Activated naive CD8-positive, alpha-beta T cell treated with anti-CD3 and anti-CD28 coated beads for 36 hours (primary cell): ENCODE measurements at places on chromosomes 16 and 17.

- no peak overlapping the region for H3K27ac ChIP-seq
- H3K27me3 ChIP-seq = no peaks in the 10 kb centered on the region
- H3K4me1 ChIP-seq = no peaks in the 10 kb centered on the region
- no peak overlapping the region for H3K4me3 ChIP-seq
Measured at GRCh38 chr17:55296699-55297098, 31.9 kb downstream of the HLF start.

- peaks cover 5% of the 10 kb centered on the region for H3K4me1 ChIP-seq
- peaks cover 5% of the 10 kb centered on the region for H3K27me3 ChIP-seq
- no peaks in the 10 kb centered on the region for H3K36me3 ChIP-seq
- H3K27ac ChIP-seq = no peak overlapping the region
- no peak overlapping the region for H3K4me3 ChIP-seq
Measured at GRCh38 chr17:65294181-65294719, 157.1 kb downstream of the RGS9 start.

DNA sequence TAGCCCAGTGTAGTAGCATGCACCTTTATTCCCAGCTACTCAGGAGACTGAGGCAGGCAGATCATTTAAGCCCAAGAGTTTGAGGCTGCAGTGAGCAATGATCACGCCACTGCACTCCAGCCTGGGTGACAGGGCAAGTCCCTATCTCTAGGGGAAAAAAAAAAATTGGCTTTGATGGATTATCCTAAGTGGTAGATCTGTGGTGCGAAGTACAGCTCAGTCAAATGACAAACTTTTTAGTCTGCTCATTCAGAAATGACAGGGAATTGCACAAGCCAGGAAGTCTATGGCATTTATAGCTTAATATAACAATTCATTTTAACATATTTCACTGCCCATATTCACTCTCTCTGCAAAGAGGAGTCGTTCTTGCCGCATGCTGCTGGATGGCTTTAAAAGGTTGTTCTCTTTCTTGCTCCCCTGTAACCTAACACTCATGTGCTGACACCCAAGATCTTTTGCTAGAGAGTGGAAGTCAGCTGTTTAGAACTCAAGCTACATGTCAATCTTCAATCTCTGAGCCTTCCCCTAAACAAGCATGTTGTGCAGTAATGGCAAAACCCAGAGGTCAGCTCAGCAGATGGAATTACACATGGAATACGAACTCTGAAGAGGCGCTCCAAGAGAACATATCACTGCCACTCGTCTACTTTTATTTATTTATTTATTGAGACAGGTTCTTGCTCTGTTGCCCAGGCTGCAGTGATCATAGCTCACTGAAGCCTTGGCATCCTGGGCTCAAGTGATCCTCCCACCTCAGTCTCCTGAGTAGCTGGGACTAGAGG is 32.8 kb downstream of the RNF157 start:
- H3K4me3 ChIP-seq = no peak overlapping the region
- H3K4me1 ChIP-seq = peaks cover 41% of the 10 kb centered on the region
- DNase-seq = no peak
- peak overlapping the region; percentile 26 for H3K27ac ChIP-seq
- H3K36me3 ChIP-seq = peaks cover 46% of the 10 kb centered on the region

GRCh38 chr17:5200360-5200759 is 8.7 kb upstream of the ZNF594 start:
- H3K4me1 ChIP-seq = peaks cover 17% of the 10 kb centered on the region
- peaks cover 8% of the 10 kb centered on the region for H3K36me3 ChIP-seq
- no peak for DNase-seq

DNA sequence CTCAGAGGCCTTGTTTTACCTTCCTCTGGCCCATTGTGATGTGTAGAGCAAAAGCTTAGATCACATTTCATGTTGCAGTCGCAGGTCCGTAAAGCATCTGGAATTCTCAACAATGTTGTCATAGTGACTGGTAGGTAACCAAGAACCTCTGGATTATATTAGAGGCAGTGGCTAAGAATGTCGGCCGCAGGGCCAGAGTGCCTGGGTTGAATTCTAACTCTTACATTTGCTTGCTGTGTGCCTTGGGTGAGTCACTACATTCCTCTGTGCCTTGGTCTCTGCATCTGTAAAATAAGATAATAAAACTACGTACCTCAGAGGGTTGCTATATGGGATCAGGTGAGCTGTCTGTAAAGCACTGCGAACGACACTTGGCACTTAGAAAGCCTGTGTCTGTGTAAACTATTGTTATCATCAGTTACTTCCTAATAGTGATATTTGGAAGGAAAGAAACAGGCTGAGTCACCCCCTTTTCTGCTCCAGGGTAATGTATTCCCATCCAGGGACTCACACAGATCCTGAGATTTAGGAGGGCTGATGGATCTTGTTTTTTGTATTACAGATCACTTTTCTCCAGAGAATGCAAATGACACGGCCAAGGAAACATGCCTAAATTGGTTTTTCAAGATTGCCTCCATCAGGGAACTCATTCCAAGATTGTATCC is 52.2 kb downstream of the VPS35L start:
- H3K27ac ChIP-seq = no peak overlapping the region
- no peak for DNase-seq
- no peak overlapping the region for H3K4me3 ChIP-seq
- no peaks in the 10 kb centered on the region for H3K27me3 ChIP-seq
- peaks cover 40% of the 10 kb centered on the region for H3K36me3 ChIP-seq

GRCh38 chr17:35612924-35613521 is 25.9 kb downstream of the AP2B1 start:
- H3K4me1 ChIP-seq = peaks cover 4% of the 10 kb centered on the region
- no peak overlapping the region for H3K4me3 ChIP-seq
- H3K27me3 ChIP-seq = no peaks in the 10 kb centered on the region
- no peak for DNase-seq
- no peak overlapping the region for H3K27ac ChIP-seq

GRCh38 chr17:80270836-80271235 is 10.2 kb downstream of the RNF213 start:
- no peak for DNase-seq
- no peaks in the 10 kb centered on the region for H3K27me3 ChIP-seq
- H3K36me3 ChIP-seq = peaks cover 38% of the 10 kb centered on the region
- H3K4me3 ChIP-seq = no peak overlapping the region
- H3K27ac ChIP-seq = peak overlapping the region; percentile 1
- H3K4me1 ChIP-seq = peaks cover 34% of the 10 kb centered on the region

GRCh38 chr17:3888343-3889171 is 4.3 kb downstream of the CAMKK1 start:
- H3K27me3 ChIP-seq = no peaks in the 10 kb centered on the region
- H3K4me3 ChIP-seq = no peak overlapping the region
- no peak overlapping the region for H3K27ac ChIP-seq
- no peak for DNase-seq
- no peaks in the 10 kb centered on the region for H3K36me3 ChIP-seq
- peaks cover 37% of the 10 kb centered on the region for H3K4me1 ChIP-seq

DNA sequence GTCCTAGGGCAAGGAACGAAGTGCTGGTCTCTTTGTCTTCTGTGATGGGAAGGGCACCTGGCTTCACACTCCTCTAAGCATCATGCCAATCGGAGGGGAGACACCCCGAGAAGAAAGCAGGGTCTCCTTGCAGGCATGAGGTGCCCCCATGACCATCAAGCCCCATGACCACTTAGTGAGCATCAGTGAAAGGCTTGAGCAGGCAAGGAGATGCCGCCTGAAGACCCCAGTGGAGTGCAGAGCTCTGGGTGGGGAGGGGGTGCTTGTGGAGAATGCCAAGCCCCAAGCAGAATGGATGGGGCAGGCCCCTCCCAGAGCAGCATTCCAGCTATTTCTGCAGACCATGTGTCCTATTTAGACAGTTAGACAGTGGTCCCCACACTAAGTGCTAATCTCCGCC is 232.7 kb upstream of the TNRC6C start:
- H3K4me3 ChIP-seq = no peak overlapping the region
- H3K27ac ChIP-seq = no peak overlapping the region
- H3K4me1 ChIP-seq = peaks cover 2% of the 10 kb centered on the region
- no peaks in the 10 kb centered on the region for H3K36me3 ChIP-seq

GRCh38 chr16:54938212-54939028 is 7.8 kb downstream of the IRX5 start:
- peaks cover 13% of the 10 kb centered on the region for H3K4me1 ChIP-seq
- no peak for DNase-seq
- peaks cover 2% of the 10 kb centered on the region for H3K36me3 ChIP-seq
- no peak overlapping the region for H3K4me3 ChIP-seq
- H3K27ac ChIP-seq = no peak overlapping the region

DNA sequence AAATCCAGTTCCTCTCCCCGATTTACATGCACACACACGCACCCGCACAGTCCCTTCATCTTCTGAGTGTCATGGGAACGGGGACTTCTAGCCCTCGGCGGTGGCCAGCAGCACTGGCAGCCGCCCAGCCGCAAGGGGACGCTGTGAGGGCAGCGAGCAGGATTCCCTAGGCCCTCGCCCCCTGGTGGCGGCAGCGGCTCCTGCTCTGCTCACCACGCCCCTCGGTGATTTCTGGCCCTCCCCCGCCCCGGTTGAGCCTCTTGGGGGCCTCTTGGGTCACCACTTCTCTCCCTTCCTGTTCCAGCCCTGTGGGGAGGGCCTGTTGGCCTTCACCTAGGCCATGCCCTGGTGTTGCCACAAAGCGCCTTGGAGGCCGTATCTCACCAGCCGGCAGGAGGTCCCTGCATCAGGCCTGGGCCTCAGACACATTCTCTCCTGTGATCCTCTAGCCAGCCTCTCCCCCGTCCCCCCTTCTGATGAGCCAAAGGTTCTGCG is 75.2 kb upstream of the KSR1 start:
- no peak overlapping the region for H3K27ac ChIP-seq
- H3K4me1 ChIP-seq = no peaks in the 10 kb centered on the region
- H3K36me3 ChIP-seq = no peaks in the 10 kb centered on the region
- H3K4me3 ChIP-seq = no peak overlapping the region
- DNase-seq = peak; percentile 85

DNA sequence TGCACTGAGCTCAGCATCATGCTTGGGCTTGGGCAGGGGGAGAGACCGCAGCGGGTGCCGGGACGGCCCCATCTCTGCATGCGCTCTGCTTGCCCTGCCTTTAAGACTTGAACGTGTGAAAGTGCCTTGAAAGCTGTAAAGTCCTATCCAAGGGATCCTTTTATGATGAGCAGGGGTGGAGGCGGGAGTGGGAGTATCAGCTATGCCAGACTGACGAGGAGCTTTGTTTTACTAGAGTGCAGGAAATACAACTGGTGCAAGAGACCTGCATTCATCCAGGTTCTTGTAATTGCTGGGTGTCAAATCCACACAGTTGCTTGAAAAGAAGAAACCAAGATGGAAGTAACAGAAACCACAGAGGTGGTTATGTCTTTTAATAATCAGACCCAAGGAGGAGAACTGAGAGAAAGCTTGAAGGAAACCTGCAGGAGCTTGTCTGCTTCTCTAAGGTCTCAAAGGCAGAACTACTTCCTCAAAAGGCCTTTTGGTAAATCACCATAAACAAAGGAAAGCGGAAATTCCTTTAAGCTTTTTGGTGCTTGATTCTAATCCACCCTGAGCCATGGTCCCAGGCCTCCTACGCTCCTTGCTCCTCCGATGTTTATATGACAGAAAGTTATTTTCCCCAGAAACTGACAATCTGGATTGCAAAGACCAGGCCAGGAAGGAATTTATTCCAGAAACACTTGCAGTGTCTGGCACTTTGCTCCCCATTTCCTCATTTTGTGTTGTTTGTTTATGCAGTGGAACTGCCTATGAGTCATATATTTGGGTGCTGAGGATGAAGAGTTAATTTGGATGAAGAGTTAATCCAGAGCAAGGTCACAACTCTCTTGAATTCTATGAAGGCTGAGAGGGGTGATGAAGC is 51.3 kb upstream of the FBXO47 start:
- no peak overlapping the region for H3K4me3 ChIP-seq
- DNase-seq = no peak
- no peaks in the 10 kb centered on the region for H3K36me3 ChIP-seq
- H3K27me3 ChIP-seq = no peaks in the 10 kb centered on the region
- H3K4me1 ChIP-seq = peaks cover 23% of the 10 kb centered on the region

DNA sequence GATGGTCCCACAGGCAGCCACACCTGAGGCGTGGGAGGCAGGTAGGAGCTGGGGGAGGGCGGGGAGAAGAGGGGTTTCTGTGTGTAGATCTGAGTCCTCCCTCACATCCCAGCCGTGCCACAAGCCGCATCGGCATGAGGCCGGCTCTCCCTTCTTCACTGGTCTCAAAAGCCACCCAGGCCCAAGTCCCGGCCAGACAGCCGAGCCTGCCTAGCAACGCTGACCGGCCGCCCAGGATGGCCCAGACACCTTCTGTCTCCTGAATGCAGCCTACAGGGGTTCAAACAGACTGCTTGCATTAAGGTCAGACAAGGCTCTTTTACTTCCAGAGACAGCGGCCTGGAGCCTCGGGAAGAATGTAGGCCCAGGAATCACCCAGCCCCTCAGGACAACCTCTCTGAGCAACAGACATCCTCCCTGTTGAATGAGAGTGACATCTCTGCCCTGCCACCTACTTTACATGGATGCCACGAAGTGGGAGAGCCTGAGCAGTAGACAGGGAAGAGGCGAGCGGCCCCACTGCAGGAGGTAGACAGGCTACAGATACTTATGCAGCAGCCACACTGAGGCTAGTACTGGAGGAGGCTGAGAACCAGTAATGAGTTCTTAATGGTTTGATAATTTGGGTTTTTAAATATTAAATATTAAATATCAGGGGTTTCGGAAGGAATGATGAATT is 69.6 kb downstream of the N4BP1 start:
- peaks cover 35% of the 10 kb centered on the region for H3K4me1 ChIP-seq
- no peak overlapping the region for H3K4me3 ChIP-seq
- H3K36me3 ChIP-seq = peaks cover 4% of the 10 kb centered on the region
- H3K27ac ChIP-seq = no peak overlapping the region

DNA sequence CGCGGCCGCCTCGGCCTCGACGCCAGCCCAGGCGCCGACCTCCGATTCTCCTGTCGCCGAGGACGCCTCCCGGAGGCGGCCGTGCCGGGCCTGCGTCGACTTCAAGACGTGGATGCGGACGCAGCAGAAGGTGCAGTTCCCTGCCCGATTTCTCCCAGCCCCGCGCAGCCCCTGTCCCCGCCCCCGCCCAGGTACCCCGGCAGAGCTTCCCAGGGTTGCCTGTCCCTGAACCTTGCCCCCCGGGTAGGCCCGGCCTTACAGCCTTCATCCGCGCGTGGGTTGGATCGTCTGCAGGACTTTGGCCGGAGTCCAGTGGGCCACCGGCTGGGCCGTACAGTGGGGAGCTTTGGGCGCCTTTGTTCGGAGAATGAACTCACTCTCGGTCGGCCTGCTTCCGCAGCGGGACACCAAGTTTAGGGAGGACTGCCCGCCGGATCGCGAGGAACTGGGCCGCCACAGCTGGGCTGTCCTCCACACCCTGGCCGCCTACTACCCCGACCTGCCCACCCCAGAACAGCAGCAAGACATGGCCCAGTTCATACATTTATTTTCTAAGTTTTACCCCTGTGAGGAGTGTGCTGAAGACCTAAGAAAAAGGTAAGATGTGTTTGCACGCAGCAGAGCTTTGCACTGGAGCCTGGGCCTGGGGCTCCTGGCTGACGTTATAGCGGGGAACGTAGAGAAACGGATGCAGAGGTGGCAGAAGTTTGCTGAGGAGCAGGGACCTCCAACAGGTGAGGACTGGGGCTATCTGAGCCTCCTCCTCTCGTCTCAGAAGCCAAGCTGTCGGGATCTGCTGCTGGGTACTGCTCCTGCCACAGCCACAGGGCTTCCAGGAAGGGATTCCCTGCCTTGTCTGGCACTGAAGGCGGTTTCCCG is 593 bp downstream of the GFER start:
- peak overlapping the region; percentile 12 for H3K27ac ChIP-seq
- peaks cover 12% of the 10 kb centered on the region for H3K36me3 ChIP-seq
- H3K4me3 ChIP-seq = peak overlapping the region; percentile 84
- peaks cover 23% of the 10 kb centered on the region for H3K4me1 ChIP-seq
